ENCODE measurements at places on chromosomes 3 and 15.

DNA sequence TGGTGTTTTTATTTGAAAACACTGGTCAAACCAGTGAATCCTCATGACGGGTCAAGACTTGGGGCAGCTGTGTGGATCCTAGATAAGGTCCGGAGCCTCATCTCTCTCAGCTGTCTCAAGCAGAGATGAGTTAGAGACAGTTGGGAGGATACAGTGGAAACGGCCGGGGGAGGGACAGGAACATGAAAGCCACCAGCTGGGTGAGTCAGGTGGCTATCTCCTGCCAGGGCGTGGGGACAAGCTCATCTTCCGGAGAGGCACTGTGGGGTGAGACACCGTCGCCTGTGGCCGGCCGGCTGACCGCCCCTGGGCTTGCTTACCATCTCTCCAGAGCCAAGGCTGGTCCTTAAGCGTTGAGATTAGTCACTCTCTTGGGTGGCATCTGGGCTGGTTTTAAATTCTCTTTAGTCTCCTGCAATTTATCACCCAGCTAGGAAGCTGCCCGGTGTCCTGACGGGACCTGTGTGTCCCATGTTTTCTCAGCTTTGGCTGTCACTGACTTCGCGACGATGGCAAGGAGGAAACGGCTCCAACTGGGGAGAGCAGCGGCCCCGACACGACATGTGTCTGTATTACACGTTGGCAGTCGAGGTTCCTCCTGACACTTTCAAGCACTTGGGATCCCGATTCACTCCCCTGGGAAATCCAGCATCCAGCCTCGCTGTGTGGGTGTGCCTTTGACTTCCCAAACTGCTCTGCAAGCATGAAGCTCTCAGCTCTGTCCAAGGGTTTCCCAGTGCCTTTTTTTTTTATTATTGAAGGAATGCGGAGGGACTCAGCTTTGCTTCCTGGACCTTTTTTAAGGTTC, 7.5 kb downstream of the ST8SIA2 start:
- DNase-seq = no peak

DNA sequence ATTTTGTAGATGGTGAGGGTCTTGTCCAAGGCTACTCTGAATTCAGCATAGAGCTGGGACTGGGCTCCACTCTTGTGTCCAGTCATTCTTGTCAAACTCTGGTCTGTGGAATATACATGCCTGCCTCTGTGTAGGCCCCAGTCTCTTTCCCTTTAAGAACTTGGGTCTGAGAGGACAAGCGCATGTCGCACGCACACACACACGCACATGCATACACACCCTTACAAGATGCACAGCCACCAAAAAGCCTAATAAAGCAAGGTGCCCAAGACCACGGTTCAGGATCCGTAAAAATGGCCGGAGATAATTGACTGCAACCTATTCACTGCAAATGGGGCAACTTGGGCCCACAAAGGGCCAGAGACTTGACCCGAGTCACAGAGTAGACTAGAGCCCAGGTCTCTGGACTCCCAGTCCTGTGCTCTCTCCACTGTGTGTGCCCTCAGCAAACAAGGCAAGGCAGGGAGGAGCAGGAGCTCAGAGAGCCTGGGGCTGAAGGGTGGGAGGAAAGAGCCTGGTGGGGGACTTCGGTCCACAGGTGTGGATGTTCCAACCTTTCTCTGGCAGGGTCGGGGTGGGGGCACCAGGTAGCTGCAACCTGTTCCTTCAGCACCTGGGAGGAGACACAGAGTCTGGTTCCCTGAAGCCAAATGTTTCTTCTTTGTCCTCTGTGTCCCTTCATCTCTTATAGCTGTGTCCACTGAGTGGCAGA, 914 bp upstream of the PAQR5 start:
- no peak for DNase-seq

- no peak for DNase-seq
Measured at GRCh38 chr3:44802011-44802410, 40.4 kb downstream of the KIF15 start.

DNA sequence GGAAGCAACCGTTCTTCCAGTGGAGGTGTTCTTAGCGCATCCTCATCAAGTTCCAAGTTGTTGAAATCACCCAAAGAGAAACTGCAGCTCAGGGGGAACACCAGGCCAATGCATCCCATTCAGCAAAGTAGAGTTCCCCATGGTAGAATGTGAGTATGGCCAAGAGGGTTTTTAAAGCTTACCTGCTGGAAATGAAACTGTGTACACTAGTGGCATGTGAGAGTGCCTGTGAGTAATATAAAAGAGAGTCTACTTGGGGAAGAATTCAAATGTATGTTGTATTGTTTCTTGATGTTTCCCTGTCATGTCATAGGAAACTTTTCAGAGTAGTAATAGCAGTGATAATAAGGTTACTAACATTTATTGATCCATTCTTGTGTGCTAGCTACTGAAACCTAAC, 43.3 kb downstream of the PSMD6 start:
- no peak for DNase-seq

GRCh38 chr3:149895769-149896168, 74.9 kb downstream of the PFN2 start:
- DNase-seq = no peak

DNA sequence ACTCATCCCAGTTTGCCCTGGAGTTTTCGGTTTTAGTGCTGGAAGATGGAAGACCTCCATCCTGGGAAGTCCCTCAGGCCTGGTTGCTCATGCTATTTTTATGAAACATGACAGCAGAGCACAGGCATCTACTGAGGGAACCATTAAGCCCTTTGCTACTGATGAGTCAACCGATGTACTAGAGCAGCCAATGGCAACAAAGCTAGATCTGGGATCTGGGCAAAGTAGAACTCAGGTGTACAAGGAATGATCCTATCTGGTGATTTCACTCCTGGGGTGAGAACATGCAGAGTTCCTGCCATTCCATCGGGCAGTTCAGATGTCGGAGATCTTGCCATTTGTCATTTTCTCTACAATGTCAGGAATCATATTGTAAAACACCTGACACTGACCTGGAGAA, 166.2 kb upstream of the NSMCE3 start:
- peak; percentile 17 for DNase-seq
